ENCODE measurements at places on chromosomes 7 and 10. TPM values are rescaled to one million over a fixed set of nuclear protein-coding genes. Genes with fewer than 3 reads are reported as not detected.

DNA sequence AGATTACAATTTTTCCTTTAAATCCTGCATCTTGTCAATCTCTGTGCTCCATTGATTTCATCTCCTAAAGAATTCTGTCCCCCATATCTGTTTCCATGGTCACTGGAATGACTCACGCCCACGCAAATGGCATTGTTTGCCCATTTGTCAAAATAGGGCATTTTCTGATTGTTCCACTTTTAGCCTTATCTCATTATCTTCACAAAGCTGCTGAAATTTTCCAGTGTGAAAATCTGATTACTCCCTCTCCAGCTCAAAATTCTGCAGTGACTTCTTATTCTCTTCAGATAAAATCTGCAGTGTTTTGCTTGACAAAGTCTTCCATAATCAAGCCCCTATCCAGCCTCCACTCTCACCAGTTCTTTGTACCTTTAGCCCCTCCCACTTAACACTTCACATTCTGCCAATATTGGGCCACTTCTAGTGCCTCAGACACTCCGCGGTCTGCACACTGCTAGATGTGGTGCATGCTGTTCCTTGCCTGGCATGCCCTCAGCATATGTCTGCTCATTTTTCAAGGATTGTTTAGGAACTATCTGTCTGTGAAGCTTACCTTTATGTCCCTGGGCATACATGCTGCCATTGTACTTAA lies 33.9 kb upstream of the CTTNBP2 start:
- DNase-seq = no peak

DNA sequence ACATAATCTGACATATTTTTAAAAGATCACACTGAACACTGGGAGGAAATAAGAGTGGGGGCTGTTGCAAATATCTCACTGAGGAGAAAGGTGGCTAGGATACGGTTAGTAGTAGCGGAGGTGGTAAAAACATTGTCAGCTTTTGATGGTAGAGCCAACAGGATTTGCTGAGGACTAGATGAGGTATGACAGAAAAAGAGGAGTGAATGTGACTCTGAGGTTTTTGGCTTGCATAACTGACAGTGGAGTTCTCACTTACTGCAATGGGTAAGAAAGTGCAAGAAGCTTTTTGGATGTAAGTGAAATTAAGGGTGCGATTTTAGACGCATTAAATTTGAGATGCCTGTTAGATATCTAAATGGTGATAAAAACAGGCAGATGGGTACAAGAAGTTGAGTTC lies 102.0 kb upstream of the MBL2 start:
- DNase-seq = no peak

GRCh38 chr10:31515819-31516402 lies 196.9 kb downstream of the ZEB1 start:
- no peak for DNase-seq

Gene NME8
- total RNA-seq = not detected

DNA sequence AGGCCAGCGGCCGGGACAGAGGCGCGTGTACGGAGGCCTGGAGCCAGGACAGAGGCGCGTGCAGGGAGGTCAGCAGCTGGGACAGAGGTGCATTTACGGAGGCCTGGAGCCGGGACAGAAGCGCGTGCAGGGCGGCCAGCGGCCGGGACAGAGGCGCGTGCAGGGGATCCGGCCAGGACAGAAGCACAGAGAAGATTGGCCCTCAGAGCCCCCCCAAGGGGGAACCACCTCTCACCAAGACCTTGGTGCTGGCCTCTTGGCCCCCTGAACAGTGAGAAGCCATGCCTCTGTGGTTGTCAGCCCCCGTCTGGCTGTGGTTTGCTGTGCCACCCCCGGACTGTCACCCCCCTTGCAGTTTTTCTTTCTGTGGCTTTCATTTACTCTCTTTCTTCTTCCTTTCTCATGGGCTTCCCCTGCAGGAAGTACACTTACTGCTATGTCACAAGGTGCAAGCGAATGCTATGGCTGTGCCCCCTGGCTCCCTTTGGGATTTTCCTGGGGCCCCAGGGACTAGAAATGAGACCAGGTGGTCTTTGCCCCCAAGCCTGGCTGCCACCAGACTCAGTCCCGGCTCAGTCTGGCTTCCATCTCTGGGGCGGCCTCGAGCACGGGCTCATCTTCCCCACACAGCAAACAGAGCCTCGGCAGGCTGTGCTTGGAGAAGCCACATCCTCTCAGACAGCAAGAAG lies 41.1 kb downstream of the INSIG1 start:
- no peak for DNase-seq

Gene MRPL43
- 87.0 TPM for total RNA-seq

- DNase-seq = no peak
These were observed 68.8 kb downstream of the NRP1 start for GRCh38 chr10:33265621-33266020.

GRCh38 chr7:3146571-3147226 lies 103.0 kb upstream of the CARD11 start:
- DNase-seq = no peak

Gene HMX2
- not detected for total RNA-seq

DNA sequence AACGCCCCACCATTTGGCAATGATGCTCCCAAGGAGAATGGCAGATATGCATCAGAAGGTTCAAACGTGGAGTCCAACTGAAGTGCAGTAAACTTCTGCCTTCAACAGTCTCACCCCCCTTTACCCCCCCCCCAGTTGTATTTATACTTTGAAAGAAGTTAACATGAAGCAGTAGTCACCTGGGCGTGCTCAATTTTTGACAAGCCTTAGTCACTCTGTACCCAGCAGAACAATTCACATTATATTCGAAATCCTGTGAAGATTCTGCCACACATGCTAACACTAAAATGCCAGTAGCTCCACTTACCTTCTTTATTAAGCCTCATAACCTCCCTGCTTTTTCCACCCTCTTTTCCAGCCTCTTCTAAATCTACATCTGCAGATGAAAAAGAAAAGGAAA lies 894 bp downstream of the ATXN7L1 start:
- no peak for DNase-seq

GRCh38 chr10:32314588-32314987 lies 32.4 kb downstream of the EPC1 start:
- no peak for DNase-seq

DNA sequence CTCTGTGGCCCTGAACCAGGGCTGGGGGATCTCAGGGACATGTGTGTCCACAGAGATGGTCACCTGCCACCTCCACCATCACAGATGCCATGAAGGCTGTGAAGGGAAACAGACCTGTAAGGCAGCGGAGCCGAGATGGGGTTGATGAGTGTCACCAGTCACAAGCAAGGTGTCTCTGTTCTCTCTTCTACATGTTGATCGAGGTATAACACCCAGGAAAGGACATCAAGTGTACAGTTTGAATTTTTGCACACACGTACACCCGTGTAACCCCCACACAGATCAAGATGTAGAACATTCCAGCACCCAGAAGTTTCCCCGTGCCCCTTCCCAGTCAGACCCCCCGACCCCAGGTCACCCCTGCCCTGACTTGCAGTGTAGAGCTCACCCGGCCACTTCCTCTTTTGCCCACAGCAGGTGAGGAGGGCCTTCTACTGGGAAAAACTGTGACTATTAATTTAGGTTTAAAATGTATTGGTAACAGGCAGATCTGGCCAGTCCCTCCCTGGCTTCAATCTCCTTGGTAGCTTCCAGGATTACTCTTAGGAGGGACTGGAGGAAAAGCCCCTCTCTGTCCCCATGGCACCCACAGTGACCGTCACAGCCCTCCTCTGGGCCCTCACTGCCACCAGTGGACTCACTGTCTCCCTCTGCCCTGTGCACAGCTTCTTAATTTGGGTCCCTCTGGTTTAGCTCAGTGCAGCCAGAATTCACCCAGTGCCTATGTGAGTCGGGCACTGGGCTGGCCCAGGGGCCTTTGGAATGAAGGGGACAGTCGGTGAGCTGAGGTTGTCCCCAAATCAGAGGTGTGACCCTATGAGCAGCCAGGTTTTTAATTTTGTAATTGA lies 108.2 kb downstream of the LHPP start:
- no peak for DNase-seq

Gene PPA1
- total RNA-seq = 90.5 TPM

Gene CLRN3
- total RNA-seq = not detected

Gene PDZD8
- 43.5 TPM for total RNA-seq

- DNase-seq = no peak
These were observed 89.6 kb upstream of the IFRD1 start for GRCh38 chr7:112360681-112361080.

DNA sequence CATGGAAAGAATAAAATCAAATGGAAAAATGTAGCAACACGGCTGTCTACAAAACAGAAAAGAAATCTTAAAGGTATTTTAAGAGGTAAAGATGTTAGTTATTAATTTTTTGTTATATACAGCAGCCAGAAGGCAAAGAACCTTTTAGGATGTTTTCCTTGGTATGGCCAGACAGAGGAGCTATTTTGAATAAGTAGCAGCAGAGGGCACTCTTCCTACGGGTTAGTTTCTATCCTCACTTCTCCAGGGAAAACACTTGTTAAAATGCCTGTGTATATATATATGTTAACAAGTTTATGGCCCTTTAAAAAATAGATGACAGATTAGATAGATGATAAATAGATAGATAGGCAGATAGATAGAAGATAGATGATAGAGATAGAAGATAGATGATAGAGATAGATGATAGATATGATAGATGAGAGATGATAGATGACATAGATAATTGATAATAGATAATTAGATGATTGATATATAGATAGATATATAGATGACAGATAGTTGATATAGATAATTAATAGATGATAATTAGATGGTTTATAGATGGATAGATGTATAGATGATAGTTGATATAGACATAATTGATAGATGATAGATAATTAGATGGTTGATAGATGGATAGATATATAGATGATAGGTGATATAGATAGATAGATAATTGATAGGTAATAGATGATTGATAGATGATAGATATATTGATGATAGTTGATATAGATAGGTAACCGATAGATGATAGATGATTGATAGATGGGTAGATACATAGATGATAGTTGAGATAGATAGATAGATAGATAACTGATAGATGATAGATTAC lies 57.8 kb upstream of the WIPF3 start:
- DNase-seq = no peak

- DNase-seq = no peak
These were observed 27.0 kb downstream of the KLRG2 start for GRCh38 chr7:139456511-139456910.

GRCh38 chr7:50068026-50068425 lies 25.0 kb downstream of the ZPBP start:
- no peak for DNase-seq

Gene TUBAL3
- 0.34 TPM for total RNA-seq
